ENCODE measurements at places on chromosomes 7 and 10.

DNA sequence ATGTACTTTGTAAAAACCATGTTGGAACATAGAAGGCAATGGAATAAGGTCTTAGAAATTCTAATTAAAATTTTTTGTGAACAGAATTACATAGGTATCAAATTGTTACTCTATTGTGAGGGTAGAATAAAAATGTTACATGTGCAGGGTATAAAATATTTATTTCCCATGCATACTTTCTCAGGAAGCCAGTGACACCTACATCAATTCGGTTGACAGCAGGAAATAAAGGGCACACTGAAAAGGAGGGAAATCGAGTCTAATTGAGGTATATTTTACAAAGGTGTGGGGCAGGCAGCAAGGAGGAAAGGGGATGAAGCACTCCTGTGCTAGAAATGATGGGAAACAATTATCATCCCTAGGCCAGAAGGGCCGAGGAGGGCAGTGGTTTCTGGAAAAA lies 244.9 kb downstream of the C7orf25 start:
- DNase-seq: no peak

- no peak for DNase-seq
These were observed 45.3 kb upstream of the BAMBI start for GRCh38 chr10:28631896-28632583.

DNA sequence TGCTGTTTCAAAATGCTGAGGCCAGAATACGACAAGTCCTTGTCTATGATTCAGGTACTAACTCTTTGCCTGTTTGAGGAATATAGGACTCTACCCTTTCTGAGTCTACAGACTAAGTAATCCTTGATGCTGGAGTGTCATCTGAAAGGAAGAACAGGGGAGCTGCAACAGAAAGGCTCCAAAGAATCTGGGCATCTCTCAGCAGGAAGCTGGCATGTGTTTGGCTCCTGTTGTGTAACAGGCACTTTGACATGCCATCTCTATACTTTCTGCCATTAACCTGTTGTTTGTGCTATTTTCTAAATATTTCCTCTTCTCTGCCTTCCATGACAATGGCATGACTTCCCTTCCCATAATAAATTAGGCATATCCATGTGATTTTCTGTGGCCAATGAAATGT lies 409.5 kb downstream of the ADRA2A start:
- DNase-seq: no peak

GRCh38 chr7:110027385-110027784 lies 1063.5 kb upstream of the LRRN3 start:
- DNase-seq: no peak

DNA sequence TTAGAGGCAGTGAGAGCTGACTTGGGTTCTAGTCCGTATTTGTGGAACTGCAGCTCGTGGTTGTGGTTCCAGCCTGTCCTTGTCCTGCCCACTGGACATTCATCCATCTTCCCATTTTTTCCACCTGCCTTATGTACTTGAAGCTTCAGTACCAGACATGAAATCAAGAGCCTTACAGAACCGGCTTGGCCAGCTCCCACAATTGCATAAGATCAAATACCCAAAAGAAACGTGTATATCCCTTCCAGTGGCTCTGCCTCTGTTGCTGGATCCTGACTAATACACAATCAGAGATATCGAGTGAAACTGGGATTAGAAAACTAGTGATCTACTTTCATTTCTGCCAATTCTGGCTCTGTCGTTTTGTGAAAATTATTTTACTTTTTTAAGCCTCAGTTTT lies 23.8 kb upstream of the LIPA start:
- DNase-seq: no peak

- peak; percentile 62 for DNase-seq
These were observed 542.3 kb upstream of the MBL2 start for GRCh38 chr10:53314876-53315275.

DNA sequence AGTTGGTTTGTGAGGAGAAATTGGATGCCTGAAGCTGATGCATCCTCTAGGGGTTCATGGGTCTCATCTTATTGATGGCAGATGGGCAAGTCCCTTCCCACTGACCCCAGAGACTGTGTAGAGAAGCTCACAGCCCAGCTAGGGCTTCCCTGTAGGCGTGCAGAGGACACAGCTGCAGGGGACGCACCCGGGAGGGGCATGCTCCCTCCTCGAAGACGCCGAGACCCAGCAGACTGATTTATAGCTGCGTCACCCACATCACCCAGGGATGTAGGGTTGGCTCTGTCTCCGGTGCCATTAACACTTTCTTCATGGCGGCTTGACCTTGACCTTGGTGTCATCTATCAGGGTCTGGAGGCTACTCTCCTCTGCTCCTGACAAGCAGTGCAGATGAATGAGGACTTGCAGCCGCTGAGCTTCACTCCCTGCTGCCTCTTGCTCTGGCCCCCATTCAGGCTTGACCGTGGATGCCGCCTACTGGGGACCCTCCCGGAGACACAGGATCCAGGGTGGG lies 549.7 kb downstream of the TCERG1L start:
- no peak for DNase-seq

GRCh38 chr10:130747946-130748345 lies 563.6 kb downstream of the TCERG1L start:
- DNase-seq: no peak

- DNase-seq: no peak
These were observed 118.7 kb upstream of the NEBL start for GRCh38 chr10:21015851-21016250.

GRCh38 chr7:37187179-37187578 lies 261.5 kb downstream of the ELMO1 start:
- DNase-seq: no peak

GRCh38 chr7:96671854-96672253 lies 37.8 kb downstream of the SEM1 start:
- no peak for DNase-seq

DNA sequence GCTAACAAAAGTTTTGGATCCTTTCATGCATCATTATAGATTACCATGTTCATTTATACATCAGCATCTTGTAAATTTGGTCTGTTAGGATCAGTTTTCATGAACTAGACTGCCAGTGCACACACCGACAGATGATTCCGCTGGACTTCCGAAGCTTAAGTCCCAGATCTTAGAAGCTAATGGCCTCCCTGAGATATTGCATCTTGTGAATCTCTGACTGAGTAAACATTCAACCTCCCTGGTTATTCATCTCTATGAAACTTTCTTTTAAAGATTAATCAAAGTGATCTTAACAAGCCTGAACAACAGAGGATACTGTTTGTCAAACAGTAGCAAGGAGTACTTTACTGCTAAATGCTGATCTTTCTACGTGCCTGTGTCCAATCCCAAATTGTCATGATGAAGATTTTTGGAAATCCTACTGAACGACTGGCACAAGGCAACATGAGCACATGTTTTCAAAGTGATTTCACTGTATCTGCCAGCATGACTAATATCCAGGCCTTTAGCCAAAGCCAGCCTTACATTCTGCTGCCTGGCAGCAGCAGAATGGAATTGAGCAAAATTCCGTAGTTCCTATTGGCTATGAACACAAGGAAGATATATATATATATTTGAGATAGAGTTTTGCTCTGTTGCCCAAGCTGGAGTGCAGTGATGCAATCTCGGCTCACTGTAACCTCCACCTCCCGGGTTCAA lies 91.3 kb upstream of the ANK3 start:
- peak; percentile 87 for DNase-seq

DNA sequence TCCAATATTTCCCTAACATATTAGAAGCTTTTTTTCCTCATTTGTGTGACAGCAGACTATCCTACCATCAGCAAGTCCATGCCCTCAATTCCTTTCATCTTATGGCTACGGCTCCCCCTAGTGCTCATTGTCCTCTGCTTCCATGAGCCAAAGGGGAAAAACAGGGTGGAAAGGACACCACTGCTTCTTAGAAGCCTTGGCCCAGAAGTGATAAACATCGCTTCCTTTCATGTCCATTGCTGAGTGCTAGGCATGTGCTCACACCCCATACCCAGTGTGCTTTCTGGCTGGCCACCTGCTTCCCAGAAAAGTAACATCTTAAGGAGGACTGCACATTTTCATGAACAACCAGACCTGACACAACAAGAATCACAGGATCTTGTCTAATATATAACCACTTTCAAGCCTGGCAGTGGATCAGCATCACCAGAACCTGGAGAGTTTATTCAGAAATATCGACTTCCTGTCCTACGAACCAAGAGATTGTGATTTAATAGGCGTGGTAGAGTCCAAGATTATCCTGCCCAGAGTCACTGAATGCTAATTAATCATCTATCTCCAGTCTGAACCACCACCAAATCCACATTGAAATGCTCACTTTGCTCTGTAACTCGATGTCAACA lies 650.5 kb upstream of the SORCS1 start:
- DNase-seq: peak; percentile 61

DNA sequence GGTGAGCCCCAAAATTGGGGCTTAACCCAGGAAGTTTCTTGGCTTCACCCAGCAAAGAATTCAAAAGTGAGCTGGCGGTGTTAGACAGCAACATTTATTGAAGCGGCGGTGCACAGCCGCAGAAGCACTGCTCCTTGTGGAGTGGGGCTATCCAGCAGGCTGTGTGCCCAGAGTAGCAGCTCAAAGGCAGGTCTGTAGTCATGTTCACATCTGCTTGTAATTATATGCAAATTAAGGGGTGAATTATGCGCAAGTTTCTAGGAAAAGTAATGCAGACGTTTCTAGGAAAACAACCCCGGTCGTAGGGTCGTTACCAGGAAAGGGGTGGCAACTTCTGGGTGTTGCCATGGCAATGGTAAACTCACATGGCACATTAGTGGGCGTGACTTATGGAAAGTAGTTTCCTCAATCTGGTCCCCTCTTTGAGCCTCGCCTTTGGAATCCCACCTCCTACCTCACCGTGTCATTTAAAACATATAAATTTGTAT lies 13.7 kb upstream of the KBTBD2 start:
- peak; percentile 92 for DNase-seq
